ENCODE measurements at places on chromosomes 16 and 17.

DNA sequence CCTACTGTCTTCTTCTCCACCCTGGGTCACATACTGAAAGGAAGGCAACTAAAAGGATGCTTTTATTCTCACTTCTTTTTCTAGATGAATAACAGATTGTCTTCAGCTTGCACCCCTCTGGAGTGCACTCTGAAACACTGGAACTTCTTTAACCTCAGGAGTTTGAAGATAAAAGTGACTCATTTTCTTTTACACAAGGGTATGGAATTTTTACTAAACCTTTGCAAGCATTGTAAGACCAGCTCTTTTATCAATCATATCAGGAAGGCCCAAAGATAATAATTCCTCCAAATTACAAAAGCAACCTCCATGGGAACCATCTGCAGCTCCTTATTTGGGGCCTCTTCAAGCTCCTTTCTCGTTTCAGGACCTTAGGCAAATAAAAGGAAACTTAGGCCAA is 193.5 kb upstream of the KIF2B start:
- no peak for DNase-seq

DNA sequence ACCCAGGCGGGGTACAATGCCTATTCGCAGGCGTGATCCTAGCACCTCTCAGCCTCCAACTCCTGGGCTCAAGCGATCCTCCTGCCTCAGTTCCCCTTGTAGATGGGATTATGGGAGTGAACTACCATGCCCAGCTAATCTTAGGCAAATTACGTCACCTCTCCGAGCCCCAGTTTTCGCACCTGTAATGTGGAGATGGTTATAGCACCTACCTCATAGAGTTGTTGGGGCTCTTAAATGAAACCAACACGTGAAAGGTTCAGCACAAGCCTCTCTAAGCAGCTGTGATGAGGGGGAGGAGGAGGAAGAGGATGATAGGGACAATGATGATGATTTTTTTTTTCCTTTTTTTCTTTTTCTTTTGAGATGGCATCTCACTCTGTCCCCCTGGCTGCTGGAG is 59.9 kb downstream of the ABR start:
- no peak for DNase-seq

GRCh38 chr17:45189009-45189408 is 27.3 kb downstream of the HEXIM2 start:
- no peak for DNase-seq

GRCh38 chr17:56451629-56452028 is 141.9 kb upstream of the NOG start:
- DNase-seq: no peak

GRCh38 chr17:77394540-77395295 is 253.9 kb downstream of the SEC14L1 start:
- no peak for DNase-seq

GRCh38 chr17:58575511-58575910 is 61.1 kb upstream of the MTMR4 start:
- no peak for DNase-seq

DNA sequence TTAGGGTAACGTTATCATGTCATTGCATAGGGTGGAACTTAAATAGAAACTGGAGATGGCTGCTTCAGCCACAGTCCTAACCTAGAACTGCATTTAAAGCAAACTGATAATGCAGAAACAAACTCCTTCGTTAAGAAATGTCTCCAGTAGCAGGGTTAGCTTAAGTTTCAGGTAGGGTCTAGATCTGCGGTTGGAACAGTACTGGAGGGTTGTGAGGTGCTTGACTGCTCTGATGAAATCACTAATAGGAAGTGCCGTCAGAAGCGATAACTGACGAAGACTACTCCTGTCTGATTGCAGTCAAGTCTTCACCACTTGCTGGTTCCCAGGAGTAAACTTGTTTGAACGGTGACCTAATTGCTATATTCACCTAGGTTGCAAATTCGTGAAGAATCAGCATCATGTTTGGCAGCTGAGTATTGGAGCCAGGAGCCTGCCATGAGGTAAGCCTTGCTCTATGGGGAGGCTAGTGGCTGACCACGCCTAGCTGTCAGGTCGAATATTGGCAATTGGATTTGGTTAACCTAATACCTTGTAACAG is 24.5 kb downstream of the TRPV2 start:
- peak; percentile 38 for DNase-seq

DNA sequence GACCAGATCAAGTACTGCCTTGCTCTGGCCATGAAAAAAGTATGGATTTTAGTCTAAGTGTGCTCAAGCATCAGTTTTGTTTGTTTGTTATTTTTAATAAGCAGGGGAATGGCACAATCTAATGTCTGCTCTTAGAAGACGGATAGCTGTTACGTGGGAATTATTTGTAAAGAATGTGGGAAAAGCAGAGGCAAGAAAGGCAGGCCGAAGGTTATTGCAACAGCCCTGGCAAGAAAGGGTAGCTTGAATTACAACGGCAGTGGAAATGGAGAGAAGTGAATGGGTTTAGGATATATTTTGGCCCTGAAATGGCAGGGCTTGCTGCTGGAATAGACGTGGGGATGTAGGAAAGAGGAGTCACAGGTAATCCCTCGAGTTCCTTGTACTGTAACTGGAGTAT is 987 bp upstream of the HASPIN start:
- no peak for DNase-seq

GRCh38 chr16:8885674-8886592 is 3.8 kb downstream of the LITAFD start:
- DNase-seq: no peak

DNA sequence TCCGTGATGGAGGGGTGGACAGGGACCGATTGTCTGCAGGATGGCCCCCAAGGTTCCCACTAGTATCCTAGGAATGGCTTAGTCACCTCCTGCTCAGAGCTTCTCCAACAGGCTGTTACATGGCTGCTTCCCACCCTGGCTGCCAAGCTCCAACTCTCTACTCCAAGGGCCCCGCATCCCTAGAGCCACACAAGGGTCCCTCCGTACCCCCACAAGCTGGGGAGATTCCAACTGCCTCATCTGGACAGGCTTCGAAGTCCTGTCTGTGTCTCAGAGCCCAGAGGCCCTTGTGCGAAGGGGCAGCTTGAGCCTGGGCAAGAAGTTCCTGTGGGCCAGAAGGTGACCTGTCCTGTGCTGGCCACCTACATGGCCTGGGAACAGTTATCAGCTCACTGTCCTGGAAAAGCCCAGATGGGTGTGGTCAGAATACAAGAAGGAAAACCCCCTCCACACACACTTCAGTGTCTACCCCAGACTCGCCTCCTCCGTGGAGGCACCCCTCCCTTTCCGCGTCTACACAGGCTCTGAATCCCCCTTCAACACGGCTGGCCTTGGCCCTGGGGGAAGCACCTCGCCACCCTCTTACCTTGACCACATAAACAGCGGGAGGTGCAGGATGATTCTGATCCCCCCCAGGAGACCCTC is 586 bp downstream of the MEAK7 start:
- no peak for DNase-seq

Measured in CD4-positive, alpha-beta T cell treated with Interleukin-2 at 100 ng/mL for 4 hours (primary cell).